ENCODE measurements at places on chromosomes 6 and 20.
A peak's percentile ranks its signal among the peaks of the same experiment; 100 is the strongest.

- DNase-seq: no peak
Measured at GRCh38 chr6:45702849-45703739, 312.6 kb downstream of the CLIC5 start.

GRCh38 chr20:49675368-49676151 is 38.1 kb downstream of the B4GALT5 start:
- no peak for DNase-seq

DNA sequence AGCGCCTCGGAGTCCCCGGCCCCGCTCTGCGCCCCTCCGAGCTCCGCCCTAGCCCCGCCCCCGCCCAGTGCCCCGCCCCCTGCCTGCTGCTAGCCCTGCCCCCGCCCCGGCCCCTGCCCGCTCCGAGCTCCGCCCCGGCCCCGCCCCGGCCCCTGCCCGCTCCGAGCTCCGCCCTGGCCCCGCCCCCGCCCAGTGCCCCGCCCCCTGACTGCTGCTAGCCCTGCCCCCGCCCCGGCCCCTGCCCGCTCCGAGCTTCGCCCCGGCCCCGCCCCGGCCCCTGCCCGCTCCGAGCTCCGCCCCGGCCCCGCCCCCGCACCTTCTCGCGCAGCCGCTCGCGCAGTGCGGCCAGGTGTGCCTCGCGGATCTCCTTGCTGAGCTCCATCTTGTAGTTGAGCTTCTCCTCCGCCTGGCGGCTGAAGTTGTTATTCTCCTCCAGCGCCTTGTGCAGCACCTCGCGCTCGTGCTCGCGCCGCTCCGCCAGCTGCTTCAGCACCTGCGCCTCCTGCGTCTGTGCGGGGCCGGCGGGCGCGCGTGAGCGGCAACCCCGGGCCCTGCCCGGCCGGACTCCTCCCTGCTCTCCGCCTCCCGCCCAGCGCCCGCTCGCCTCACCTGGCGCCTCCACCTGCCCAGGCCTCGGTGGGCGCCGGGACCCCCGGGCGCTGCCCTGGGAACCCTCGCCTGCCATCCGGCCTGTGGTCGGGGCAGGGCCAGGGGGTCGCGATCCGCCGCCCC is 11.3 kb downstream of the STMN3 start:
- DNase-seq: peak; percentile 93

GRCh38 chr6:49519660-49520059 is 19.9 kb downstream of the GLYATL3 start:
- no peak for DNase-seq

DNA sequence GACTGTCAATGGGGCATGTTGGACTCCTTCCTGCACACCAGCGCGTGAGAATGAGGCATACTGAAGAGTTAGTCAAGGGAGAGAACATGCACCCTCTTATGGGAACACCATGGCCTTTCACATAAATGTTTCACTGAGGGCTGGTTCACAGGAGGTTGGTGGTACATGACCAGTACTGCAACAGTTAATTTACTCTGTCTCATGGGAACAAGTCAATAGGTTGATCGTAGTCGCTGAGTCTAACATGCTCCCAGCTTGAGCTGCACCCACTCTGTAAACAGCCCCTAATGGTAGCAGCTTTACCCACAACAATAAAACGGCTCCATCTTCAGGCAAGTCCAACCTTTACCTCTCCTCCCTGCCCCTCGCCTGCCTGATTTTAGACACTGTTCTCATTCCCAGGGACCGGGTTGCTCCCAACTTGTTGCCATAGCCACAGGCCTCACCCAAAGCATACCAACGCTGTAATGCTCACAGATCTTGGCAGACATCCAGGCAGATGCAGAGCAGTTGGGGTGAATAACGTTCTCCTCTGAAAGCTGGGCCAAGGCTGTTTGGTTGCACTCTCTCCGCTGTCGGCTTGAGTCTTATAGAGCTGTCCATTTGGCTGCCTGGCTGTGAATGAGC is 111.3 kb downstream of the LY86 start:
- DNase-seq: no peak

DNA sequence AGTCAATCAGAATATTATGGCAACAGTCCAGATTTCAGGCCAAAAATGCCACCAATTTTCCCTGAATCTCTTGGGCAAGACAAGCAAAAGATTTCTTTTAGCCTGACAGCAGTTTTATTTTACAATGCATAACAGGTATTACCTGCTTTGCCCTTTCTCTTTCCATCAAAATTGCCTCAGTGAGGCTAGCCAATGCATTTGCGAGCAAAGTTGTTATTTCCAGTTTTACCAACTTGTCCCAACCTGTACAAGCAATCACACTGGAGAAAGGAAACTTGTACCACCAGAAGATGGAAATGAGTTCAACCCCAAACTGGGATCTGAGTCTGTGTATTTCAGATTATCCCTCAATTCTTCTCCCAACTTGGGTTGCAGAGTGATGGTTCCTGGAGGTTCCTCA is 279.9 kb upstream of the CDYL start:
- no peak for DNase-seq

- DNase-seq: no peak
Measured at GRCh38 chr20:23925789-23926525, 46.4 kb upstream of the CST5 start.

Measured in NK-92 treated with Interleukin-12 subunit alpha and Interleukin-12 subunit beta, amount 100 ng/mL, for 24 hours (cell line).